ENCODE measurements at places on chromosomes 12 and 14.

DNA sequence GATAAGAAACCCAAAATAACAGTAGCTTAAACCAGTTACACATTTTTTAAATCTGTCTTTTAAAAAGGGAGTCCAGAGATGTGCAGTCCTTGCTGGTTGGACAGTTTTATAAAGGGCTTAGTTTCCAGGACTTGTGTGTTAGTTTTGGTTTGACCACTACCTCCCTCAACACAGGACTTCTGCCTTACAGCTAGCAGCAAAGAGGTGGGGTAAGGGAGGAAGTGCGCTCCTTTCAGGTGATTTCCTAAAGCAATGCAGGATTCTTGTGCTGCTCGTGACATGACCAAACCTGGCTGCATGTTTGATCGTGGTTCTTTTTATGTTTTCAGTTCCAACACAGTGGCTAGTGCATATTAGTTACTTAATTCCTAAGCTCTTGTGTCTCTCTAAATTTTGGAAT is 266.2 kb downstream of the TMTC2 start:
- no peak for DNase-seq

GRCh38 chr14:31934767-31935266 is 142.3 kb upstream of the ARHGAP5 start:
- DNase-seq: no peak

- DNase-seq: no peak
Observed at GRCh38 chr12:3809357-3810015, 56.6 kb upstream of the CRACR2A start.

GRCh38 chr12:53160673-53161072 is 19.8 kb upstream of the ZNF740 start:
- no peak for DNase-seq

- no peak for DNase-seq
Observed at GRCh38 chr12:48787791-48788523, 932 bp downstream of the ADCY6 start.

GRCh38 chr12:21756699-21757098 is 17.8 kb downstream of the KCNJ8 start:
- no peak for DNase-seq

- DNase-seq: peak; percentile 30
Observed at GRCh38 chr14:33949411-33949893, 1.4 kb downstream of the EGLN3 start.

DNA sequence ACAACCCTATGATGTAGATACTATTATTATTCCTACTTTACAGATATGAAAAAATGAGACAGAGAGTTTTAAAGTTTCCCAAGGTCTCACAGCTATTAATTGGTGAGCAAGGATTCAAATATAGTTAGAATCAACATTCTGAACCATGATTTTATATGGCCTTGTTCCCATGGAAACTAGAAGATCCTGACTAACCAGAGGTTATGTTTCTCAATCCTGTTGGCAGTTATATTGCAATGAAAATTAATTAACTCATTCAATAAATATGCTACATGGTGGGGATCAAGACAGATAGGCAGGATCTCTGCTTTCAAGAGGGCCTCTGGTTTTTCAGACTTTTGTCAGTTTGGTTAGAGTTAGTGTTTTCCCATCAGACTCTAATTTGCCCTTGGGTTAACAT is 9.3 kb upstream of the FUT8 start:
- no peak for DNase-seq

DNA sequence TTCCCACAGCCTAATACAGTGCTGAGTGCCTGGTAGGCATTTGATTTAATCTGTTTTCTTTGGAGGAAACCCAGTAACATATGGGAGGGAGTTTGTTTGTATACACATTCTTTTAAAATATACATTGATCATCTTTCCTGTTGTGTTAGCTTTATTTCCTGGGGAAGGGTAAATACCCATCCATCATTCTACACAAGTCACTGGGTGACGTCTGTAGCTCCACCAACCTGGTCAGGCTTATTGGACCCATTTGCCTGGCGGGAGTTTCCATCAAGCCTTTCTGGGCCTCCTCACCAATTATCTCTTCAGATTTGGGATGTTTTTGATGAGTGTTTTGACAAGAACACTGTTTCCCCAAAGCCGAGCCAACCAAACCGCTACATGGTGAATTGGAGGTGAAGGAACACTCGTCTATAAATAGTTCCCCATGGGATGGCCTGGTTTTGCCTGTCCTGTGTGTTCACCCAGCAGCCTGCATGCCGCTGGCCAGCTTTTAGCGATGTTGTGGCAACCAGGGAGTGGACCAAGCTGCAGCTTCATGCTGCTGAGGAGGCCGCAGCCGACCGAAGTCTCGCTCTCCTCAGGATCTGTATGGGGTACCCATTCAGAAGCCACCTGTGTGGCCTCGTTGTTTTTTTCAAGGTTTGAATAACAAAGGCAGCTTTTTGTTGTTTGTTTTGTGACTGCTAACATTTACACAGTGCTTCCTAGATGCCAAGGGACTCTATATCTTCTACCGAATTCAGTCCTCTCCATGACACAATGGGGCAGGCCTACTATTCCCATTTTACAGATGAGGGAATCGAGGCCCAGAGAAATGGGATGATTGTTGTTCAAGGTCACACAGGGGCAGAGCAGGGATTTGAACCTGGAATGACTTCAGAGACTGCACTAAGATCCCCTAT is 22.6 kb downstream of the PLXNC1 start:
- DNase-seq: no peak

DNA sequence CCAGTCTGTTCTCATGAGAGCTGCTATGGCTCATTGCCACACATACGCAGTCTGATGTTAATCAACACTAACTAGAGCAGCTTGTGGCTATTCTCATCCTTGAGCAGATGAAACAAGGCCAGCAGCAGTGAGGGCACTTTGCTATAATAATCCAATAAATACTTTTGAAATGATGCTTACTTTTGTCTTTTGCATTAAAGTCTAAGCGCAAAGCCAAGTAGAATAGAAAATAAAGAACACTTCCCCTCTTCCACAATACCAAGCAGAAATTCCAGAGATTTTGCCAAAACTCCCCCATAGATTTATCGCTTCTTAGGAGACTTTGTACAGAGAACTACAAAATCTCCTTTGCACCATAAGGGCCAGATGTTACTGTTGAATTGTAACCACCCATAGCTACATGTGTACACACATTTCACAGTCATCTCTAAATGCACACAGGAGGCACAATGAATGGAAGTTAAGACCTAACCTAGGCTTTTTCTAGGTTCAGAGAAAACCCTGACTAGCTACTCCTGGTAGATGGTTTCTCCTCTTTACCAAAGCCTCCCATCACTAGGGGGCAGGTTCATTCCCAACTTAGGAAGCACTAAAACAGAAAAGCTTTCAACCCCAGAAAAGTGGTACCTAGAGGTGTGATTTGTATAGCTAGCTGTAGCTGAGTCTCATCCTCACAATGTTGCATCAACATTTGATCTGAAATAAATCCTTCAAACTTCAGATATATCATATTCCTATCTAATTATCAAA is 119.3 kb downstream of the HMGA2 start:
- DNase-seq: no peak

DNA sequence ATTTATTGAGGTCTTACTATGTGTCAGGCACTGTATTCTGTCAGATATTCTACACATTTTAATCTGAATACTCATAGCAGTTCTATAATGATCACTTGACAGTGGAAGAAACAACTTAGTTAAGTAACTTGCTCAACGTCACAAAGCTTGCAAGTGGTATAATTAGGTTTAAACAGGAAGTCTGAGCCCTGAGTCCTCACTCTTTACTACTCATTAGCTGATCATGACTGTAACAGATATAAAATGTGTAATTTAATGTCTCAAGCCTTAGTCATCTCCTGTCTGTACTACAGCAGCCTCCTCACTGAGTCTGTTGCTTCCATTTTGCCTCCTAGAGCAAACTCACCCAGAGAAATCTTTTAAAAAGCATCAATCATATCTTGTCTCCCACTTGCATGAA is 38.9 kb downstream of the PPP4R4 start:
- no peak for DNase-seq

DNA sequence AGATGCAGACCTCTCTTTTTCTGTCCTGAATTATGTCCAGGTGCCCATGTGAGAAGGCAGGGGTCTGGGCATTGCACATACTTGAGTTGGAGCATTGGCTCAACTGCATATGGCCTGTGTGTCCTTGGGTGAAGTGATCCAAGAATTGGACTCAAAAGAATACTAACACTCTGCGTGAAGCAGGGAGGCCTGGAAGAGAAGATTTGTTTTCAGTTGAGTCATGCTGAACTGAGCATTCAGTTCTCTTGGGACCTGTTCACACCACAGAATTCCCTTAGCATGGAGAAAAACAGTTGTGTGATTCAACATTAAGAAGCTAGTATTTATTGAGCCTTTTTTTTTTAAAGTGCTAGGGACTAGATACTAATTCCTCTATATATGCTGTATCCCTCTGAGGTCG is 164.7 kb upstream of the TBX3 start:
- DNase-seq: no peak

DNA sequence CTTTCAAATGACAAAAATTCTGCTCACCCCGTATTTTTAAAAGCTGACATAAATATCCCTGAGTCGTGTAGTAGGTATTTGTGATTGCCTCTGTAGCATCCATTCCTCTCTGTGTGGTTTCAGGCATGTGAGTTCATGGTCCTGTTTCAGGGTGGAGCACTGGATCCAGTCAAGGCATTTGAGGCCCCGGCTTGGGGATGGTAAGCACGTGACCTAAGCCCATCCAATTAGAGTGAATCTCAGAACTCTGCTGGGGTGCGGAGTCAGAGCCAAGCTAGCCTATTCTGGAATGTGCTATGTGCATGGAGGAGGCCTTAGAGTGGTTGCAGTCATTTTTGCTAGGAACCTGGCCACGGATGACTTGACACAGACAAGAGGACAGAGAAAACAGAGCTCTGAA is 4.3 kb upstream of the CSRP2 start:
- DNase-seq: no peak

DNA sequence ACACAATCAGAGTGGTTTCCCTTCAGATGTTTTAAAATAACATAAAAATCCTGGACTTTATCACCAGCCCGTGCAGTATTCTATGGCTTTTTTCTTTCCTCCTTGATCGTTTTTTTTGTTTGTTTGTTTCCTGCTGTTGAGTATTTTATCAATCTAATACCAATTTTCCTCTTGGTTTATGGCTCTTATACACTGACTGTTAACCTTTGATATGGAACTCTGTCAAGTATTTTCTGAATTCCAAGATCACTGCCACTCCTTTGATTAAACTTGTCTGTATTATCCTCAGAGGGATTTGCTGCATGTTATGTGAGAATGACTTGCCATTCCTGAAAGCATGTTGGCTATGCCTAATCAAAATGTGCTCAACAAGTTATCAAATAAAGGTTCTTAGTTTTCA is 88.4 kb downstream of the PELI2 start:
- no peak for DNase-seq

DNA sequence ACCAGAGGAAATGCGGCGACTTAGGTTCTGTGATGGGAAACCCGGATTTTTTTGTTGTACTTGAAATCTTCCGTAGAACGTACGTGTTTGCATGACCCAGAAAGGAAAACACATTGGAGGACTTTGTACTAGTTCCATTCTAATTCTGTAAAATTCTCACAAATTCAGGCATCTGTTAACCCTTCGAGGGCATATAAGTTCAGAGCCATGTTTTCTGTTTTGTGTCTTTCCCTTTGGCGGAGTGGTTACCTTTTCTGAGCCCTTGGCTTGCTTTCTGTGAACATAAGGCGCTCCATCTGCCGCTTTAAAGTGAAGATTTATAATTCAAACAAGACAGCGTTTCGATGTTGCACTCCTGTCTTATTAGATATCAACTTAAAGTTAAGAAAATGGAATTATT is 34.2 kb downstream of the BICD1 start:
- DNase-seq: peak; percentile 22

- DNase-seq: no peak
Observed at GRCh38 chr12:19261773-19262172, 132.2 kb downstream of the PLEKHA5 start.

DNA sequence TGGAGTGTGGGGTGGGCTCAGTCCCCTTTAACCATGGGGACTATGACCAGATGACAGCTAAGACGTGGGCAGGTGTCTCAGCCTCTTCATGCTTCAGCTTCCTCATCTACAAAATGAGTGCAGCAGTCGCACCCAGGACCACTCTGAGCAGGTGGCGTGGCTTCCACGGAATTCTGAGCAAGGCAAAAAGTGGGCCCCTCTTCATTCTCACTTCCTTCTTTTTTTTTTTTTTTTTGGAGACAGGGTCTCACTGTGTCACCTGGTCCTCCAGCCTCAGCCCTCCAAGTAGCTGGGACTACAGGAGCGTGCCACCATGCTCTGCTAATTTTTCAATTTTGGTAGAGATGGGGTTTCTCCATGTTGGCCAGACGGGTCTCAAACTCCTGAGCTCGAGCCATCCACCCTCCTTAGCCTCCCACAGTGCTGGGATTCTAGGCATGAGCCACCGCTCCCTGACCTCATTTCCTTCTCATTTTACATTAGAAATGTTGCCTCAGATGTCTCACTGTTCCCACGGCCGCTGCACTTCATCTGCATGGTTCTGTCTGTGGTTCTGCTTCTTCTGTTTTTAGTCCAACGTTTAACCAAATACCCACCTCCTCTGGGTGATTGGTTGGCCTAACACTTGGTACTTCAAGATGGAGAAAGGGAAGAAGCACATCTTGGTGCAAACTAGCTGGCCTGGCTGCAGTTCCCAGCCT is 41.3 kb upstream of the BCL7A start:
- no peak for DNase-seq

DNA sequence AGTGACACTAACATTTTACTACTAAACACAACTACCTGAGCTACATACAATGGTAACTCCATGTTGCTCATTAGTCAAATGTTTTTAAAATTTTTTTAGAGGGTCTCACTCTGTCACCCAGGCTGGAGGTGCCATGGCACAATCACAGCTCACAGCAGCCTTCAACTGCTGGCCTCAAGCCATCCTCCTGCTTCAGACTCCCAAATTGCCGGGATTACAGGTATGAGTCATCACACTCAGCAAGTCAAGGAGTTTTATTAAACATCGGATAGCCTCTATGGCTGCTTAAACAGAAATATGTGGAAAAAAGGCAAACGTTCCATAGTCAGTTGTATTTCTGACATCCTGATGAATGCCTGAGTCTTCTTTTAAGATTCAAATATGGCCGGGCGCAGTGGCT is 11.1 kb upstream of the NPFF start:
- no peak for DNase-seq
